ENCODE measurements at places on chromosomes 16 and 17.
A peak's percentile ranks its signal among the peaks of the same experiment; 100 is the strongest.

DNA sequence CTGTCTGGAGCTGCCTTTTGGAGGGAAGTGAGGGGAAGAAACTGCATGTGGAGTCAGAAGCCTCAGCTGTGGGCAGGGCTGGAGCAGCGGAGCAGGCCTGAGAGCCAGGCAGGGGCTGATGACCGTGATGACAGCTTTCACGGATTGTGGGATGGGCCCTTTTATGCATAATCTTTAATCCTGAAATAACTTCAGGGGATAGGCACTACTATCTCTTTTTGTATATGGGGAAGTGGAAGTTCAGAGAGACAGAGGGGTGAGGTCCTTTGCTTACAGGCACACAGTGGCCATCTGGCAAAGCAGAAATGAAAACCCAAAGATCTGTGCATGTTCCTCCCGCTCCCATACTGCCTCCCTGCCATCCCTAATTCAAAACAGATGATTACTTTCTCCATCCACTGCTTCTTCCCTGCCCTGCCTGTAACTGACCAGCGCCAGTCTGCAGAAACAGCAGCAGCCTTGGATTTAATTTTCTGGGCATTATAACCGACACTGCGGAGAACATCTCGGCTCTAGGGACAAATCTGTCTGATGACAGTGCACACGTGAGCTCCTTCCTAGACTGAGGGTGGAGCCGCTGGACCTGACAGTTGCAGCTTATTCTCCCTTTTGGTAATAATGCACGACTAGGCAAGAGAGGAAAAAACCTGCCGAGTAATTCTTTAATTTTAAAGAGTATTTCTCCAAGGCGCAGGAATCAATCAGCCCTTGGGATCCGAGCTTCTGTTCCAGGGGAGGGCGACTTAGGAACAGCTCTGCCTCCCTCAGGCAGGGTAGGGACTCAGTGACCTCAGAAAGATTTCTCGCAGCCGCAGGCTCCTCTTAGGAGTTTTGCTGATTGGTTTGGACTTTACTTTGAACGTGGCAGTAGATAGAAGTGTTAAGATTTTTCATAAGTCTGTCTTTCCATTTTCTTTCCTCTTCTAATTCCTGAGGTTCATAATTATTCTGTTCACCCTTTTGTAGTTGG is 95.4 kb downstream of the UTP18 start:
- DNase-seq, result no peak

GRCh38 chr17:17484451-17484899 is 7.7 kb downstream of the MED9 start:
- no peak for DNase-seq

DNA sequence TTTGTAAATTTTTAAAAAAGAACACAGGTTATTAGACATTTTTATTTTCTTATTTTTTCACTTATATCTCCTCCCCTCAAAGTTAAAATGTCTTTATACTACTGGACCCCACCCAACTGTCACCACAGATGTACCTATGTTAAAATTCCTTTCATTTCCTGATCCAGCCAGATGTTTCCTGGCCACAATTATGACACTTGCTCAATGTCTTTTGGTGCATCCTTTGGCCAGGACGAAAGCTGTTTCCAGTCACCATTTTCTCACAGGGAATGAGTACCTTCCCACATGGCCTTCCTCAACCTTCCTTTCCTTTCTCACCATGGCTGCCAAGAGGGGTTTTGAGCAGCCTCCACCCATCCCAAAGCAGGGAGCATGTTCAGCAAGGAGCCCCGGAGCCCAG is 365.7 kb upstream of the MAF start:
- no peak for DNase-seq

GRCh38 chr16:88144028-88144511 is 192.8 kb downstream of the BANP start:
- no peak for DNase-seq

DNA sequence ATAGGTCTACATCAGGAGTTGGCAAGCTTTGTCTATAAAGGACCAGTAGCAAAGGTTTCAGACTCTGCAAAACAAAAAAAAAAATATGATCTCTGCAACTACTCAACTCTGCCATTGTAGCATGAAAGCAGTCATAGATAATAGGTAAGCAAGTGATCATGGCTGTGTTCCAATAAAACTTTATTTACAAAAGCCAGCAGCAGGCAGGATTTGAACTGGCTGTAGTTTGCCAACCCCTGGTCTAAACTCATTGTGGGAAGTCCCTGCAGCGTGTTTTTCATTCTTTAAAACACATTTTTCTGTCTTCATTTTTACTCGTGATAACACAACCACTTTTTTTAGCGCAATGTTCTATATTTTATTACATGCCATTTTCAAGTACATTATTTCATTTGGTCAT is 127.5 kb upstream of the COX10 start:
- no peak for DNase-seq

DNA sequence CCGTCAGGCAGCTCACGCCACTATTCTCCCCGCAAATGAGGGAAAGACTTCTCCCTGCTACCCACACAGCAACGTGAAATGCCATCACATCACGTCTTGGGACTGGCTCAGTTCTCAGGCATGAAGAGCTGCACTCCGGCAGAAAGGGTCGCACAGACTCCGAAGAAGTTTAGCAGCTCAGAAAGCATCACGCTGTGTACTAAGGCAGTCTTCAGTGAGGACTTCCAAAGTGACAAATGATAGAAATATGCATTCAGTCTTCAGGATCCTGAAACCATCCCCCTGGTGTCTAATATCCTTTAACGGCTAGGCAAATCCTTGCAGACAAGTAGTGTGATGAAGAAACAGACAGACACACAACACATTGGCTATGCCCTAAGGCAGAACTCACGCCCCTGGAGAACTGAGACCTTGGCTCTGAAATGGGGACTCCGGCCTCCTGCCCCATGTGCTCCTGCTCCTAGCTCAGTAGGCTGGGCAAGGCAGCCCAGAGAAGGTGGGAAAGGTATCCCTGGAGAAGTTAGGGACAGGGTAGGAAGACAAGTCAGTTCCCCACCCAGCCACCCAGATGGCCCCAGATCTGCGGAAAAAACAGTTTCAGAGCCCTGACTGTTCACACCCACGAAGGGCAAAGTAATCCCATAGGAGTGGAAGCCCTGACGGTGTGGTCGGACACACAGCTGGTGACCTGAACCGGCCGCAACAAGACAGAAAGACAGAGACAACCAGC is 1.6 kb downstream of the XYLT1 start:
- DNase-seq, result no peak

- no peak for DNase-seq
Measured at GRCh38 chr17:2070241-2071023, 15.5 kb downstream of the HIC1 start.

DNA sequence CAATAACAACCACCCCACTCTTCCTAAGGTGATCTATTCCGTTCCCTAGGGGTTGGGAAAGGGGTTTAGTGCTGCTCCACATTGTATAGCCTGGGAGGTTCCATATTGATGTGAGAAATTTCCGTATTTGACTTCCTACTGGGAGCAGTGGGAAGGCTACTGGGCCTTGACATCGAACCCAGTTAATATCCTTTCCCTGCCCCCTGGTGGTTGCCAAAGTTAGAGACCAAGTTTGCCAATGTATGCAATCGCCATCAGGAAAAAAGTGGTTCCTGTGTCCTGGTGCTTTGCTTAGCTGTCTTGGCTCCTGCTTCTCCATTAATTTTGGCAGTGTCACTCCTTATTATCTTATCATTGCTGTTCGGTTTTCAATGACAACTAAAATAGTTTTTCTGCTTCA is 914.9 kb downstream of the KCNJ2 start:
- DNase-seq, result peak; percentile 24

- DNase-seq, result no peak
Measured at GRCh38 chr17:63136369-63137012, 170.5 kb downstream of the TANC2 start.

- no peak for DNase-seq
Measured at GRCh38 chr17:28346746-28347246, 10.5 kb downstream of the POLDIP2 start.

DNA sequence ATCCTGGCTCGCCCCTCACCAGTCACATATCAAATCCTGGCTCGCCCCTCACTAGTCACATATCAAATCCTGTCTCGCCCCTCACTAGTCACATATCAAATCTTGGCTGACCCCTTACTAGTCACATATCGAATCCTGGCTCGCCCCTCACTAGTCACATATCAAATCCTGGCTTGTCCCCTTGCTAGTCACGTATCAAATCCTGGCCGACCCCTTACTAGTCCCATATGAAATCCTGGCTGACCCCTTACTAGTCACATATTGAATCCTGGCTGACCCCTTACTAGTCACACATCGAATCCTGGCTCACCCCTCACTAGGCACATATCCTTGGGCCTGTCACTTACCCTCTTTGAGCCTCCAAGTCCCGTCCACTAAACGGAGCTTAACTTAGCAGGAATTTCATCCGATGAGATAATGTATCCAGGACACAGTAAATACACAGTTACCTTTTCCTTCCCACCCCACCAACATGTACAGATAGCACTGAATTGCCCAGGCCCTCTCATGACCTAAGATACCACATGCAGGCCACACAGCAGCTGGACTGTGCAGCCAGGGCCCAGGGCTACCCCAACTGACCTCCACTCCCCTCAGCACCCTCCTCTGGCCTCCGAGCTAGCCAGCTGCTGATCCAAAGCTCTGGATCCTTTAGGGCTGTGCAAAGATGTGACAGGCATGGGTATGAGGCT is 157.8 kb upstream of the RPH3AL start:
- DNase-seq, result no peak

DNA sequence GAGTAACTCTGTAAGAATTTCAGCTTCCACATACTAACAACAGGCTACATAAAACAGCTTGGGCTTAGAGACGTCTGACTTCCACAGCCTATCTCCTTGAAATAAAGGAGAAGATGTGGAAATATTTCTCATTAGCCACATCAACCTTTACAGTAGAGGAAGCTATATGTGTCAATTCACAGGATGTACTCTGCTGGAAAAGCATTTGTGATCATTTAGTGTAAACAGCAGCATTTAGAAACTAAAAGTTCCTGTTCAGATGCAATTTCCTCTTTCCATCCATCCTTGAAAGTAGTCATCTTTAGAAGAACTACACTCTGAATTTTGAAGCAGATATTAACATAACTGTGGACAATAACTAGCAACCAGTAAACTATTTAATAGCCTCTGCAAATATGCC is 46.2 kb downstream of the XPO6 start:
- DNase-seq, result peak; percentile 85

DNA sequence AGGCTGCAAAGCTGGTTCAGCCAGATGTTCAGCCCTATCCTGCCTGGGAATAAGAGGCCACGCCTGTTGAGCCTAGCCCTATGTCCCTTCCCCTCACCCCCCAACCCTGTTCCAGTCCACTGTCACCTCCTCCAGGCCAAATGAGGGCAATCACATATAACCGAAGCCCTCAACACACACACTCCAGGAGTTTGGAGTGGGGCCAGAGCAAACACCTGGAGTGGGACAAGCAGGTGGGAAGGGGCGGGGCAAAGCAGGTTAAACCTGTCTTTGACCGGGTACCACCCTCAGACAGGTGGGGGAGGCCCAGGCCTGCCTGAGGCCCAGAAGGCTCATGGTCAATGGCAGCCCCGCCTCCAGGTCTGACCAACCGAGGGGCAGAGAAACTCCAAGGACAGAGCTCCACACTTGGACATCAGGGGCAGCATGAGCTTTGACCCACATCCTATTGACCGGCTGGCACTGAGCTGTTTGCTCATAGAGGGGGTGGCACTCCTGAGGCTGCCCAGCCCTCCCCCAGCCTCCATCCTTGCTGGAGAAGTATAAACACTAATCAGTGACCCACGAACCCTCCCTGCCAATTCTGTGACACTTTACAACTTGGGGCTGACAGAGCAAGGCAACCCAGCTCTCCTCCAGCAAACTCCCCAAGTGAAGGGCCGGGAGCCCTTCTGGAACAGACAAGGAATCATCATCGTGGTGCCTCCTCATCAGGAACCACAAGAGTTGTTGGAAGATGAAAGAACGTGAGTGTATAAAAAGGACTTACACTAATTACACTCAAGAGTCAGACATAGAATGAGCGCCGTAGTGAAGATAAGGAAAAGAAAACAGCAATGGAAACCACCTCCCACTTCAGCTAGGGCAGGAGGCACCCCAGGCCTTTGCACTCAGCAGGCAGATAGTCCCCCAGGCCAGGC is 1.5 kb downstream of the ESRP2 start:
- no peak for DNase-seq

GRCh38 chr17:45896803-45897693 is 2.7 kb downstream of the MAPT start:
- no peak for DNase-seq

GRCh38 chr17:50931144-50931908 is 65.2 kb upstream of the TOB1 start:
- DNase-seq, result peak; percentile 61

GRCh38 chr16:68126395-68126794 is 41.2 kb downstream of the NFATC3 start:
- no peak for DNase-seq

DNA sequence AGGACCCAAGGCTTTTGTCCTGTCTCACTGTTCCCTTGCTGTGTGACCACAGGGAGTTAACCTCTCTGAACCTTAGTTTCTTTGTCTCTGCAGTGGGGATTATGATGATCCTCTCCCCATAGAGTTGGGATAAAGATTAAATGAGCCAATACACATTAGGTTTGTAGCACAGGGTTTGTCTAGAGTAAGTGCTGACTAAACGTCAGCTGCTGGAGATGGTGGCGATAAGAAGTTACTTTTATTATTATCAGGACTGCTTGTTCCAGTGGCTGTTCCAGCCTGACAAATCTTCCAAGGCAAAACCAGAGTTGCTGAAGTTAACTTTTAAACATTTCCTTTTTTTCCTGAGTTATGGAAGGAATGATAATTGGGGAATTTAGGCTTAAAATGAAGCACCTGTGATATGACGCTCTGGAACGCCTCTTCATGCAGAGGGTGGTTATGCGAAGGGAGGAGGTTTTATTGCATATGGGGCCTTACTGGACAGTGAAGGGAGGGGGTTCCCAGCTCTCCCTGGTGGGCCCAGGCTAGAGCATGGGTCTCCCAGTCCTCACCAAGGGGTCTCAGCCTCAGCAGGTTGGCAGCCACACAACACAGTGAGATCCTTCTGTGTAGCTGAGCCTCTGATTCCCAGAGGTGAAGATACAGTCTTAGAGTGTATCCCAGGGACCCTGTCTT is 35.8 kb downstream of the PLCG2 start:
- no peak for DNase-seq

DNA sequence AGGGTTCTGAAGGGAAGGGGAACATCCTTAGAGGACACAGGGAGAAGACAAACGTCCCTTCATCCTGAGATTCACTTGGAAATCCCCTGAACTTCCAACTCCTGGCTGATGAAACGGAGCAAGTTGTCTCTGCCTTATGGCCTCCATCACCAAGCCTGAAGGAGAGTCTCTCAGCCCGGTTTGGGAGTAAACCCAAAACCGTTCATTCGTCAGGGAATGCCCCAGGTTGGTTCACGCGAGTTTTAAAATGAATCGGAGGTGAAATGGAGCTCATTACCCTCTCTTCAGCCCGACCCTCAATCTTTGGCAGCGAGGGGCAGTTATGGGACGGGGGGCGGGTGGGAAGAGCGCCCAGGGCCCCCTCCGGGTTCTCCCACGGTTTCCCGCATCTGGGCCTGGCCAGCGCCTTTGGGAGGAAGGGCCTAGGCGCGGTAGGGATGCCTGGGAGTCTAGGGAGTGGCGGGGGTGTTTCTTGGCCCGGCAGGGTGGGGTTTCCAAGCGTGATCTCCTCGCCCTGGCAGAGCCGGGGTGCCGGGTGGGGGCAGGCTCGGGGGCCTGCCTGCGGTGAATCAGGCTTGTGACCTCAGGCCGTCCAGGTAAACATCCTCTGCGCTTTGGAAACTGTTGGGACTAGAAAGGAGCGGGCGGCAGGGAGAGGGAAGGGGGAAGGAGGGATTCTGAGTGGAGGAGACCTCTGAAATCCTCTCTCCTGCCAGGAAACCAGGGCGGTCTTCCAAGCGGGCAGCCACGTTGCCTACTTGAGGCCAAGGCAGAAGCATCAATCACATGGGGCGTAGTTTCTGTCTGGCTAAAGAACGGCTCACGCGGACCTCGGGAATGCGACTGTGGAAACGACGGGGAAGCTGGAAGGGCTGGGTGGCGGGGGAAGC is 24.1 kb upstream of the HOXB13 start:
- no peak for DNase-seq
